ENCODE measurements at places on chromosomes 11 and 22. TPM values are rescaled to one million over a fixed set of nuclear protein-coding genes. Genes with fewer than 3 reads are reported as not detected.

Gene FZD4
- total RNA-seq: 9.8 TPM

Gene WNT11
- 0.32 TPM for total RNA-seq

DNA sequence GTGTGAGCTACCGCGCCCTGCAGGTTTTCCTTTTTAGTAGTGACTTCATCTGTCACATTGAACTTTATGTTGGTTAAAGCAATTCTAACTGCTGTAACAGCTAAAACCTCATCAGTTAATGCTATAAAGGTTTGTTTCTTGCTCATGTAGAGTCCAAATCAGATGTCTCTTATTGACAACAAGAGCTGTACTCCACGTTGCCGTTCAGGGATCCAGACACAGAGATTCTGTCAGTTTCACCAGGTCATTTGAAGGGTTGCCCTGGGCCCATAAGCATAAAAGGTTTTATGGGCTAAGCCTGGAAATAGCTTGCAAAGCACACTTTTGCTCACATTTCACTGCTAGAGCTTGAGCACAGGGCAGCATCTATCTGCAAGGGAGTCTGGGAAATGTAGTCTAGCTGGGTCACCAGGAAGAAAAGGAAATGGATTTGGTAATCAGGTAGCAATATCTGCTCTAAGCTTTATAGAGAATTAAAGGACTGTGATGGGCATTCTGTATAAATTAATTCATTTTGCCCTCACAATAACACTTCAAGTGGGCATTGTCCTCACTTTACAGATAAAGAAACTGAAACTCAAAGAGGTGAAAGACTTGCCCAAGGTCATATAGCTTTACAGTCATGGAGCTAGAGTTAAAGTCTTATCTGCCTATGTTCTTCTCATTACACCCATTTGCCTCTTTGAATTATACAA is 25.2 kb upstream of the PTPRJ start:
- DNase-seq: no peak
- H3K36me3 ChIP-seq: no peaks in the 10 kb centered on the region
- H3K4me3 ChIP-seq: no peak overlapping the region
- no peaks in the 10 kb centered on the region for H3K27me3 ChIP-seq
- H3K27ac ChIP-seq: no peak overlapping the region

Gene SMIM38
- total RNA-seq: 0.39 TPM

Gene FUT4
- 5.5 TPM for total RNA-seq

- no peaks in the 10 kb centered on the region for H3K27me3 ChIP-seq
- peaks cover 45% of the 10 kb centered on the region for H3K4me1 ChIP-seq
- peak overlapping the region; percentile 39 for H3K27ac ChIP-seq
- H3K36me3 ChIP-seq: no peaks in the 10 kb centered on the region
- H3K4me3 ChIP-seq: peak overlapping the region; percentile 15
These were observed 20.7 kb upstream of the CHORDC1 start for GRCh38 chr11:90243534-90243933.

- no peak overlapping the region for H3K4me3 ChIP-seq
- no peak for DNase-seq
- H3K4me1 ChIP-seq: no peaks in the 10 kb centered on the region
These were observed 20.2 kb upstream of the PATL1 start for GRCh38 chr11:59689015-59689414.

Gene SLC22A6
- total RNA-seq: not detected

DNA sequence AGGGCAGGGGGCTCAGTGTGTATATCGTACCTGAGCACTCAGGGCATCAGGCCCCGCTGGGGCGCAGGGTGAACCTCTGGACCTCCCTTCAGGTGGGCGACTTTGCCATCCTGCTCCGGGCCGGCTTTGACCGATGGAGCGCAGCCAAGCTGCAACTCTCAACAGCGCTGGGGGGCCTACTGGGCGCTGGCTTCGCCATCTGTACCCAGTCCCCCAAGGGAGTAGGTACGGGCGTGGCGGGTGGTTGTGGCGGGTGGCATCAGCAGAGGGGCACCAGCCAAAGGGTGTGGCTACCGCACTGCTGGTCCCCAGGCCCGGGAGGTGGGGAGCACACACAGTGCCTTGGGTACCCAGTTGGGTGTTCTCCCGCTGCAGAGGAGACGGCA is 6.3 kb downstream of the SLC39A13 start:
- peaks cover 26% of the 10 kb centered on the region for H3K36me3 ChIP-seq
- H3K27ac ChIP-seq: no peak overlapping the region
- H3K4me3 ChIP-seq: no peak overlapping the region
- DNase-seq: no peak

DNA sequence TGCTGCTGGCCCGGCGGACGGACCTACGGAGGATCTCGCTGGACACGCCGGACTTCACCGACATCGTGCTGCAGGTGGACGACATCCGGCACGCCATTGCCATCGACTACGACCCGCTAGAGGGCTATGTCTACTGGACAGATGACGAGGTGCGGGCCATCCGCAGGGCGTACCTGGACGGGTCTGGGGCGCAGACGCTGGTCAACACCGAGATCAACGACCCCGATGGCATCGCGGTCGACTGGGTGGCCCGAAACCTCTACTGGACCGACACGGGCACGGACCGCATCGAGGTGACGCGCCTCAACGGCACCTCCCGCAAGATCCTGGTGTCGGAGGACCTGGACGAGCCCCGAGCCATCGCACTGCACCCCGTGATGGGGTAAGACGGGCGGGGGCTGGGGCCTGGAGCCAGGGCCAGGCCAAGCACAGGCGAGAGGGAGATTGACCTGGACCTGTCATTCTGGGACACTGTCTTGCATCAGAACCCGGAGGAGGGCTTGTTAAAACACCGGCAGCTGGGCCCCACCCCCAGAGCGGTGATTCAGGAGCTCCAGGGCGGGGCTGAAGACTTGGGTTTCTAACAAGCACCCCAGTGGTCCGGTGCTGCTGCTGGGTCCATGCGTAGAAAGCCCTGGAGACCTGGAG is 74.1 kb downstream of the LRP5 start:
- H3K27ac ChIP-seq: no peak overlapping the region
- no peaks in the 10 kb centered on the region for H3K4me1 ChIP-seq
- H3K4me3 ChIP-seq: no peak overlapping the region
- peaks cover 26% of the 10 kb centered on the region for H3K36me3 ChIP-seq
- DNase-seq: no peak
